ENCODE measurements at places on chromosomes 6 and 20.
A peak's percentile ranks its signal among the peaks of the same experiment; 100 is the strongest.

DNA sequence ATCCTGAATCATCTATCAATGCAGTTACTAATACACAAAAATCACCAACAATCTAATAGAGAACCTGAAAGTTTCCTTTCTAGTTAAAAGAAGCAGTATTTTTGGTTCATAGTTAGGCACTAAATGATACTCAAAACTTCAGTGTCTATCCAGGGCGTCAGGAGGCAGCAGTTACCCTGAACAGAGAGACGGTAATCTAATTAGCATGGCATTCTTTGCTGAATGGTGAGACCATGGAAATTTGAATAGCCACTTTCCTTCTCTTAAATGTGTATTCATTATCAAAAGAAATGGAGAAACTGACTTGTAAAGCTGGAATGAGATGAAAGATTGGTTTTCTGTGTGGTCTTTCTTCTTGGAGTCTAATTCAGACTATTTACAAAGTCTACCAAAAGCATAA, 146.6 kb upstream of the BMP5 start:
- no peak for DNase-seq

- DNase-seq: peak; percentile 82
These were observed 103.4 kb upstream of the BTBD3 start for GRCh38 chr20:11814267-11814666.

- DNase-seq: peak; percentile 14
These were observed 172.0 kb downstream of the MYLK4 start for GRCh38 chr6:2578767-2579166.

- peak; percentile 90 for DNase-seq
These were observed 58.4 kb downstream of the GJA10 start for GRCh38 chr6:89952686-89953085.

DNA sequence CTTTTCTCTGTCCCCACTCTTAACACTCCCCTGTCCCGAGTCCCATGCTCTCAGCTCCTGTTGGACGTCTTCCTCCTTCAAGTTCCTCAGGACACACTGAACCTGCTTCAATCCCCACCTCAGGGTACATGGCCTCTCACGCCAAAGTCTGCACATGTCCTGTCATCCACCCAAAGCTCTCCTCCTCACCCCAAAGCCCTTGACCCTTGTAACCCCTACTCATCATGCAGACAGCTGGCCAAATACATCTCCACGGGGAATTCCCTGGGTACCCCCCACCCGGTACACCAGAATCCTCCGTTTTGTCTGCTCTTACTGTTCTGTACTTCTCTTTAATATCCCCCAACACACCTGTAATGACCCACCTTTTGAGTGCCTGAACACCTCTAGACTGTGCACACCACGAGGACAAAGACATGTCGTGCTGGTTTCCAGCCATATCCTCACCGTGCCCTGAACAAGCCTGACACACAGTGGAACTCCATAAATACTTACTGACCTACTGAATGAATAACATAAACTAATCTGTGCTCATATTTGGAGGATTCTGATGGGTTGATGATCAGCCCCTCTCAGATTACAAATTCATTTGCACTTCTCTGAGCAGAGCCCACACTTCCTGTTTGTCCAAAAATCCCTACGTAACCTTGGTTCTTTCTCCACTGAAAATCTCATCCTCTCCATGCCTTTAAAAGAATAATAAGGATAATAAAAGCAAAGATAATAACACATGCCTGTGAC, 66.8 kb upstream of the EYA2 start:
- DNase-seq: peak; percentile 41

DNA sequence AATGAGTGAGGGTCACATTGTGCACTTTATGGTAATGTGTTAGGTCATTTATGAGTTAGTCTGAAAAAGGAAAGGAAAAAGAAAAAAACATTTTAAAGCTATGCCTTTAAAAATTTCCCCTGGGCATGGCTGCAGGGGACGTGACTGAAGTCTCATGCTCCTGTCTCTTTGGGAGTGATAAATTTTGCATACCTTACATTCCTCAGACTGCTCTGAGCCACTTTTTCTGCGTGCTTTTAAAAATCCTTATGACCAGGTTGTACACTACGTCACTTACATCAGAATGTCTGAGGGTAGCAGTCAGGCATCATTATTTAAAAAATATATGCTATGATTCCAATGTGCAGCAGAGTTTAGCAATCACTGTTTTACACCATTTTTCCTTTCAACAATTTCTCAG, 121.2 kb downstream of the RFPL4B start:
- DNase-seq: peak; percentile 77

DNA sequence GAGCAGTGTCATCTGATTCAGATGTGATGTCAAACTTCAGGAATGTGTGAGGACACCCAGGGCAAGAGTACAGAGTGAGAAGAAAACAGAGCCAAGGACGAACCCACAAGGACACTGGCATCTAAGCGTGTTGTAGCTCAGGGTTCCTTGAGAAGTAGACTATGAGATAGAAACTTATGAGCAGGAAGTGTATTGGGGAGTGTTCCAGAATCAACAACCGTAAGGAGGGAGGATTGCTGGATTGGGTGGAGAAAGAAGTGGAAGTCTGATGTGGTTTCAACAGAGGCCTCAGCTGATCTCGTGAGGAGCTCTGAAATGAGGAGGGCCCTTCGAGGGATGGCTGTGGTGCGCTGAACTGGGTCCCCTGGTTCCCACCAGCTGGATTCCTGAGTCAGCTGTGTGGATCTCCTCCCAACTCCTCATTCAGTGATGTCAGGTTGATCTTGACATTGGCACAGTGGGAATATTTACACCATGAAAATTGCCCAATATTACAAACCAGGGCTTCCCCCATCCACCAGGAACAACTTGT, 25.7 kb upstream of the IGF2R start:
- DNase-seq: peak; percentile 20

GRCh38 chr6:143542888-143543287, 31.4 kb upstream of the FUCA2 start:
- DNase-seq: no peak

DNA sequence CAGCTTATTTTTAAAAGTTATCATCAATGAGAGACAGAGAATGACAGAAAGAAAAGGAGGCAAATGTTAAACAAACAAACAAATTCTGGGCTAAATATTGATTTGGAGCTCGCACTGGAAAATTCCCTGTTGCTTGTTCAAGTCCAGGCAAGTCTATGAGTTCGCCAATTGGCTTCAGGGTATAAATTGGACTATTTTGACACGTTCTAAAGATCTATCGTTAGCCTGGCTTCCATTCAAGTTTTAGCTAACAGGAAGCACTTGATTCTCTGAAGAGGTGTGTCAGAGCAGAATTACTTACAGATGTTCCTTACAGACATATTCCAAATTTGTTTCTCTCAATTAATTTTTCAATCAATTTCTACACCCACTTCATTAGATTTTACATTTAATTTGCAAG, 15.8 kb upstream of the RFPL4B start:
- peak; percentile 64 for DNase-seq

GRCh38 chr6:131758920-131759319, 48.1 kb upstream of the CTAGE9 start:
- DNase-seq: peak; percentile 22

DNA sequence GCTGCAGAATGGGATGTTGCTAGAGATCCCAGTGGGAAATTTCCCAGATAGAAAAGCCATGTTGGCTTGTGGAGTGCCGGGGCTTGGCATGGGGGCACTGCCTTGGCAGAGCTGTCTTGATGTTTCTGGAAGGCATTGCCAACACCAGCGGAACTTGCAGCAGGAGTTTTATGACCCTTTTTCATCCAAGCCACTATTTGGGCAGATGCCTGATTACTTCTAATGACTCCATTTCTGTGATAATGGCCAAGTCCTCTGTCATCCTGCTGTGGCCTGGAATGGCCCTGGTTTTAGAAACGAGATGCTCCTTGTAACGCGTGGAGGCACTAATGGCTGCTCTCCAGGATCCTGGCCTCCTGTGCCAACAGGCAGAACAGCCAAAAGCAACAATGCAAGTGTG, 229.0 kb downstream of the ZNF217 start:
- no peak for DNase-seq

DNA sequence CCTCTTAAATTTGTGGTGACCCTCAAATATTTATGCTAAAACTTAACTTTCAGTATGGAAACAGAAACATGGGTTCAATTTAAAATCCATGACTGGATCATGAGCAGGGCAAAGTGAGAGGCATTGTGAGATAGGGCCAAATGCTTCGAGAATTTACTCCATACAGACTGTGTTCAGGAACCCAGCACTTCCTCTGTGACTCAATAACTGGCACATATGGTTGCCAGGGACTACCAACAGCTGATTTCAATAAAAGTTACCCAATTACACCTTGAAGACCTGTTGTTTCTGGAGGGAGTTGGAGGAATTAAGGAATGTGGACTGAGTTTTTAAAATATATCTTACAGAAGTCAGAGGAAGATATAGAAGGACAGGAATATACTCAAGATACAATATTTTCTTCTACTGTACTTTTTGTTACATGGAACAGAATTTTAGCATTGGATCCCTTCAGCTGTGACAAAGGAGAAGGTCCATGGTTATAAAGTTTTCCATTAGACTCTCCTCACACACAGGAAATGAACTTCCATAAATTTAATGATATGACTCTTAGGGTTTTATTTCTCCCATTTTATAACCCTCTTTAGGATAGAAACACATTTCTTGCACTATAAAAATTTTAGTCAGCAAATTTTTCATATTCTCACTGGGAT, 258.5 kb downstream of the KHDC1L start:
- DNase-seq: peak; percentile 64

DNA sequence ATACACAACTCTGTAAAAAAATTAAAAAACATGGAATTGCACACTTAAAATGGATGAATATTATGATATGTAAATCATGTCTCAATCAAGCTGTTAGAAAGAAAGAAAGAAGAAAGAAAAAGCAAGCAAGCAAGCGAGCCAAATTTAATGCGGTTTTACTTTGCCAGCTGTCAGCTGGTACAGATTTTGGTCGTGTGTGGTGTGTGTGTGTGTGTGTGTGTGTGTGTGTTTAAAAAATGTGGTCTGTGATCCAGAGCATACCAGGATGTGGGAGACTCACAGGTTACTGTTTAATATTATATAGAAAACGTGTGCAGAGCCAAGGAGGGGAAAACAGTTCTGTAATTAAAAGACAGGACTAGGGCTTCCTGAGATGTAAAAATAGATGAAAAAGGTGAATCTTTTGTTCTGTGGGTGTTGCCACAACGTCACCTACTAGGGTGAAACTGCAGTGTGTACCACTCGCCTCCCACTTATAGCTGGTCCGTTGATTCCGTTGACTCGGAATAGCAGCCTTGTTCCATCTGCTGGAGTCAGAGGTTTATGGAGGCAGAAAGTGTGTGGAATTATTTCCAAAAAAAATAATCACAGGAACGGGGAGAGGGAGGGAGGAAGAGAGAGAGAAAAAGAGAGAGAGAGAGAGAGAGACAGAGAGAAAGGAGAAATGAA, 197.7 kb downstream of the BCAS1 start:
- peak; percentile 44 for DNase-seq

DNA sequence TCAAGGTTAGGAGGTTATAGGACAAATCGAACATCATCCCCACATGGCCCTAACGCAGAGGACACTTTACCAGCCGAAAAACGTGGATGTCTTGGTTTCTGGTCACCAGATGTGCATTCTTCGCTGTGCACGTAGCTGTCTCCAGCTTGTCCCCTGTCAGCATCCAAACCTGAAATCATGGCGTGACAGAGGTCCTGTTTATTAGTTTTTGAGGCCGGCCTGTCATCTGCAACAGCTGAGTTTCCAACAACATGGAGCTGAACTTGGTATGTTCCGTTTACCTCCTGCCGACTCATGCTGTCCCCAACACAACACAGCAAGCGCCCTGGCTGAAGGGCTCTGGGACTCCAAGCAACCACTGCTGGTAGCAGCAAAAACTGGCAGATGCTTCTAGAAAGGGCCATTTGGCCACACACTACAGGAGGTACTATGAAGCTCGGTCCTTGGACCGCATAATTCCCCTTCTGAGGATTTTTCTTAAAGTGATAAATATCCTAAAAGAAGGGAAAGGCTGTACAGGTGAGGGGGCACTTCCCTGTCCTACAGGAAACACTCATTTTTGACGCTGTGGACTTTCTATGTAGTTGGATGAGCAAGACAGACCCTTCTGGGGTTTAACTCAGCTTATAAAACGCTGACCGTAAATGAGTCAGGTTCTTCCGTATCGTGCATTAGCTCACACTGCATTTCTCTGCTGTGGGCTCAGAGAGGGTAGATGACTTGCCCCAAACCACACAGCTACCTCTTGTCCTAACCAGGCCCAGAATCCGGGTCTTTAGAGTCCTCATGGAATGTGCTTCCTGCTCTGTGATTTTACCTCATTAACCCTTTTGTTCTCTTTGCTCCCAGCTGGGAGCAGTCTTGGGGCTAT, 79.7 kb upstream of the NFATC2 start:
- DNase-seq: peak; percentile 56

DNA sequence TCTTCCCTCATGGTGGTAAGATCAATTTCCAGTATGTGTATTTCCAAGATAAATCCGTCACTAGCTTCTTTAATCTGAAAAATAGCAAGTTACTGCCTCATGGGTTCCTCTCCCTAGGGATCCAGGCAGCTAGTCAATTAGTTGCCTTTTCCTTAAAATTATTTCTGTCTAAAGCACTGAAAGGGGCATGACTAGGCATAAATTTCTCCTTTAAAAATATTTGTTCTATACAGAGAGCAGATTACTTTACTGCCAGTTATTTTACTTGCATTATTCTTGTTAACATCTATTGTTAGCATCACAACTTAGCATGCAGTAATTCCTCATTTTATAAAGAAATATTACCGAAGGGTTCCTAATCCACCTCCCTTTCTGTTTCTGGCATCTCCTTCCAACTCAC, 1.4 kb downstream of the MTCL3 start:
- DNase-seq: no peak

DNA sequence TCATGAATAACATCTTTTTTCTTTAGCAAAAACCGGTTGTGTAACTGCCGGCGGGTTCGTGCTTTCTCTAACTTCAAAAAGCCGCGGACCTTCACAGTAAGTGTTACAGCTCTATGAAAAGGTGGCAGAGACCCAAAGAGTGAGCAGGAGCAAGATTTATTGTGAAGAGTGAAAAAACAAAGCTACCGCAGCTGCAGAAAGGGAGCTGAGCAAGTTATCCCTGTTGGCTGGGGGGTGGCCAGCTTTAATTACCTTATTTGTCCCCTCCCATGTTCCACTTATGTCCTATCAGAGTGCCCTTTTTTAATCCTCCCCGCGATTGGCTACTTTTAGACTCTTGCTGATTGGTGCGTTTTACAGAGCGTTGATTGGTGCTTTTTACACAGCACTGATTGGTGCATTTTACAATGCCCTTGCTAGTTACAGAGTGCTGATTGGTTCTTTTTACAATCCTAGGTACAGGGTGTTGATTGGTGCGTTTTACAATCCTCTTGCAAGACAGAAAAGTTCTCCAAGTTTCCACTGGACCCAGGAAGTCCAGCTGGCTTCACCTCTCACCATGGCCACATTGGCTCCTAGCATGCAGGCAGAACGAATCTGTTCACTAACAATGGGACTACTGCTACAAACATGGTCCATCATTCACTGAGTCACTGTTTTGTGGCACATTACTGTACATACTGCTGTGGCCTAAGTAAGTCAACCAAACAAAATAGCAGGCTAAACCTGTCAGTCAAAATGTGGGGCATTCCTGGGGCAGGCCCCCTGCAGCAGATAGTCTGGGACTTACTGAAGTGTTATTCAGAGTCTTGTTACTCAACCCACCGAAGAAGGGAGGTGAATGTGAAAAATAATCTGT, 52.8 kb downstream of the MYLIP start:
- peak; percentile 25 for DNase-seq

Measured in fibroblast of skin of right quadriceps (primary cell).